ENCODE measurements at places on chromosomes 7 and 10.

DNA sequence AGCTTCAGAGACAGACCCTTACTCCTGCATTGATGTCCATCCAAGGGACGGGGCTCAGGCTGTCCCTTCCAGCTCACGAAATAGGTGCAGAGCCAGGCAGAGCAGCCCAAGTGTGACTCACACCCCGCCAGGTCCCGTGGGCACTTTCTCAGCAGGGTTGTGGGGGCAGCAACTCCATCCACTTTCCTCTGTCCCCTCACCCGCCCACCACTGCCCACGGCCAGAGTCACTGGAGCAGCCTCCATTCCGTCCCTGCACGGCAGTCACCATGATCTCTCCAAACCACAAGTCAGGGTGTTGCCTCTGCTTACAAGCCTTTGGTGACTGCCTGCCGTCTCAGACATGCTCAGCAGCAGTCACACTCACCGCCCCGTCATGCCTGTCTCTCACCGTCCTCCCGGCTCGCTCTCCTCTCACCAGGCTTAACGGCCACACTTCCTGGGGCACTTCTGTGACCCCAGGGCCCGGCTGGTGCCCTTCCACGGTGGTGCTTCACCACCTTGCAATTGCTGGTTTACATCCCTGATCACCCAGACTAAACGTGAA is 39.3 kb downstream of the CALML3 start:
- DNase-seq: no peak

DNA sequence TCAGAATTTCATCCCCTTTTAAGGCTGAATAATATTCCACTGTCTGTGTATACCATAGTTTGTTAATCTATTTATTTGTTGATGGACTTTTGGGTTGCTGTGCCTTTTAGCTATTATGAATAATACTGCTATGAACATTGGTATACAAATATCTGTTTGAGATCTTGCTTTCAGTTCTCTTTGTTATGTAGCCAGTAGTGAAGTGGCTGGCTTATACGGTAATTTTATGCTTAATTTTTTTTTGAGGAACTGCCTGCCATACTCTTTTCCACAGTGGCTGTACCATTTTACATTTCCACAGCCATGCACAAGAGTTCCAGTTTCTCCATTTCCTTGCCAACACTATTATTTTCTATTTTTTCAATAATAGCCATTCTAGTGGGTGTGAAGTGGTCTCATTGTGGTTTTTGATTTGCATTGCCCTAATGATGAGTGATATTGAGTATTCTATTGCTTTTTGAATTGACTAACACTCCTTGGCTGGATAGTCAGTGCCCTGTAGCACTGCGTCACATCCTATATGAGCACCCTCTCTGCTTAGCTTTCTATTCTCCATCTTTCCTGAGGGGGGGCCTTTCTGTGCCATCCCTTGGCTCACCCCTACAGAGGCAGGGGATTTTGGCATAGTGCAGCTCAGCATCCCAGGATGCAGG is 29.4 kb upstream of the RAPGEF5 start:
- no peak for DNase-seq

- no peak for DNase-seq
These were observed 6.9 kb upstream of the AOC1 start for GRCh38 chr7:150845421-150845861.

DNA sequence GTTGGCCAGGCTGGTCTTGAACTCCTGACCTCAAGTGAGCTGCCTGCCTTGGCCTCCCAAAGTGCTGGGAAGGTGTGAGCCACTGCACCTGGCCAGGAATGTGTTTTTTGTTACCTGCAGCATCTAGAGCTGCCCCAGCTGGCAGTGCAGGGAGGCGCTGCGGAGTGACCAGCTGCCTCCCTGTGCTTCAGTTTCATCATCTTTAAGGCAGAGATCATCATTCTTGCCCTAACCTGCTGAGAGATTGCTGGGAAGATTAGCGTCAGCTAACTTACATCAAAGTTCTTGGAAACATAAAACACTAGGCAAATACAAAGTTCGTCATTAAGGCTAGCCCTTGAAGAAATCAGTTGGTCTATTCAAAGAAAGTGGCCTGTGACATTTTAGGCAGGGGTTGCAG is 2.3 kb downstream of the ZNF282 start:
- no peak for DNase-seq

GRCh38 chr7:104174798-104175197 is 33.0 kb downstream of the ORC5 start:
- peak; percentile 1 for DNase-seq

All from KG1 (cell line).